ENCODE measurements at places on chromosomes 7 and 10.

- no peak for DNase-seq
These were observed 6.7 kb upstream of the POLR1F start for GRCh38 chr7:19715499-19715898.

DNA sequence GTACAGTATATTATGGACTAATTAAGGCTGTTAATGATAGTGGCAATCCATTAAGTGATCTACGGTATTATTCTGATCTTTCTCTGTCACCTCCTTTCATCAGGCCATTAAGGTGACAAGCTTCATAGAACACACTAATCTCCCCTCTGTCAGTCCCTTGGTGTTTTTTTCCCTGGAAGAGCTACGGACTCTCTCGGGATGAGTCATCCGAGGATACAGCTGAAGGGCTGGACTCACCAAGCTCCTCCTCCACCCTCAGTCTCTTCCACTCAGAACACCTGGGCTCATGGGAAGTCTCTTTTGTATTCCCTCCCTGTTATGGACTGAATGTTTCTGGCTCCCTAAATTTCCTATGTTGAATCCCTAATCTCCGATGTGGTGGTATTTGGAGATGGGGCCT, 69.8 kb upstream of the PLXNA4 start:
- no peak for DNase-seq

DNA sequence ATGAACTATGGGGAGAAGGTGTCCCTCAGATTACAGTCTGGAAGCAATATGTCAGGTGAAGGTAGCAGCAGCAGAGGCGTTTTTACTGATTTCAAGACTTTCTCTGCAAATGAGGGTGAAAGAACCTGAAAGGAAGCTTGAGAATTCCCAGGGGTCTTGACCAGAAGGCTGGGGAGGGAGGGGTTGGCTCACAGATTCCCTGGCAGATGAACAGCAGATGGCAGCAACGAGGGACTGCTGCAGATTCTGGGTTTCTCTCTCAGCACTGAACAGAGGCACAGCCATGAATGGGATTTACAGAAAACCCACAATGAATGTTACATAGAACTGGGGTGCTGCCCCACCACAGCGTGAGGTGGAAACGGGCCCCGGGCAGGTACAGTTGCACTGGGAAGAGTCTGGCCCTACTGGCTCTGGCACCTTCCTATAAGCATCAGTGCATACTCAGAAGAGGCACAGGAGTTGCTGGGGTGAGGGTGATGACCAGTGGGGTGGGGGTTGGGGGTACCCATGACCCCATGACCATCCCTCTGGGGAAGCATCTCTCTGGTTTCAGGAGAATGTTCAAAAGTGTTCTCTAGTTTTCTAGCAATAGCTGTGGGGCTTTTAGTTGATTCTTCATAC, 317.8 kb downstream of the SH2D4B start:
- no peak for DNase-seq

- no peak for DNase-seq
These were observed 186.5 kb upstream of the TMEM72 start for GRCh38 chr10:44724415-44725174.

GRCh38 chr7:99313204-99313573, 12.5 kb upstream of the ARPC1A start:
- DNase-seq, result no peak
